ENCODE measurements at places on chromosomes 1 and 21.

GRCh38 chr1:54474310-54475251 is 68.4 kb upstream of the SSBP3 start:
- DNase-seq, result peak; percentile 41

- DNase-seq, result no peak
These were observed 5.0 kb upstream of the ILDR2 start for GRCh38 chr1:166980383-166980782.

- no peak for DNase-seq
These were observed 168.9 kb upstream of the HMCN1 start for GRCh38 chr1:185565302-185565701.

GRCh38 chr1:60583696-60584095 is 498.7 kb upstream of the NFIA start:
- DNase-seq, result no peak

GRCh38 chr1:55143684-55144083 is 71.5 kb downstream of the USP24 start:
- no peak for DNase-seq

DNA sequence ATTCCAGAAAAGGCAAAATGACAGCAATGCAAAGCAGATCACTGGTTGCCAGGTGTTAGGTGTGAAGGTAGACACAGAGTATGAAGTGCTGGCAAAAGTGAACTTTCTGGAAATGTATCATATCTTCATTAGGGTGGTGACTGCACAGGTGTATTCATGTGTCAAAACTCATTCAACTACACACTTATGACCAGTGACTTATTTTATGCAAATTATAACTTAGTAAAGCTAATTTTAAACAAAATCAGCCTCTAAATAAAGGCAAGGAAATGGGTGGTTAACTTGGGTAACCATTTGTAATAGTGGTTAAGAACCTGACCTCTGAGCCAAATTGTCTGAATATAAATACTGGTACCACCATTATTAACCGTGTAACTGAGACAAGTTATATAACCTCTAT is 7.4 kb downstream of the COP1 start:
- DNase-seq, result no peak

DNA sequence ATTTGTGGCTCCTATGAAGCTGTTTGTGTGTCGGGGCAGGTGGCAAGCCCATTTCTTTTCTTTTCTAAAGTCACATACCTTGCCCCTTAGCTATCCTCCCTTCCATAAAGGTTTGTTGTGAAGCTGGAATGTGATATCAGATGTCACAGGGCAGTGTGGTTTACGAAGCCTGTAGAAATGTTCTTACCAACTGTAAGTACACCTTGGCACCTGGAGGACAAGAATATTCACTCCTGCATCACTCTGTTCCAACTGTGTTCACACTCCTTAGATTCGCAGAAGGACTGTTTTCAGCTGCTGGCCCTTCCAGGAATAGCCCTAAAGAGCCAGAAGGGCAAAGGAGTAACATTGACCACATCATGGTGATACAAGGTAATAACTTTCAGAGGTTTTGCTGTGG is 176.9 kb downstream of the FGGY start:
- no peak for DNase-seq

GRCh38 chr1:39450956-39451606 is 40.4 kb upstream of the BMP8A start:
- DNase-seq, result no peak

- no peak for DNase-seq
These were observed 16.9 kb downstream of the GLIS1 start for GRCh38 chr1:53722025-53722424.

DNA sequence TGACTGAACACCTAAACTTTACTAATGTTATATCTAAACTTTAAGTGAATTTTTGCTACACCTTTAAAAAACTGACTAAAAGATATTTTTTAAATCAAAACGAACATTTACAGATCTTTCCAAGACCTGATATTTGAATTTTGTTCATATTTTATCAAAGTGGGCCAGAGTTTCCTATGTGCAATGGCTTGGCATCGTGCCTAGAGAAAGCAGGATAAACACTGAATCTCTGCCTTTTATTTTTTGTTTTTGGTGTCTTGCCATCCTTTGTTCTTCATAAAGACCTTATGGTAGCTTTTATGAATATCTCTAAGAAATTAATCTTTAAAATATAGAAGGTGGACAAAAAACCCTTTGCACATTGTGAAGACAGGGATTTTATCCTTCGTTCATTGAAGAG is 25.8 kb upstream of the VPS26C start:
- no peak for DNase-seq

DNA sequence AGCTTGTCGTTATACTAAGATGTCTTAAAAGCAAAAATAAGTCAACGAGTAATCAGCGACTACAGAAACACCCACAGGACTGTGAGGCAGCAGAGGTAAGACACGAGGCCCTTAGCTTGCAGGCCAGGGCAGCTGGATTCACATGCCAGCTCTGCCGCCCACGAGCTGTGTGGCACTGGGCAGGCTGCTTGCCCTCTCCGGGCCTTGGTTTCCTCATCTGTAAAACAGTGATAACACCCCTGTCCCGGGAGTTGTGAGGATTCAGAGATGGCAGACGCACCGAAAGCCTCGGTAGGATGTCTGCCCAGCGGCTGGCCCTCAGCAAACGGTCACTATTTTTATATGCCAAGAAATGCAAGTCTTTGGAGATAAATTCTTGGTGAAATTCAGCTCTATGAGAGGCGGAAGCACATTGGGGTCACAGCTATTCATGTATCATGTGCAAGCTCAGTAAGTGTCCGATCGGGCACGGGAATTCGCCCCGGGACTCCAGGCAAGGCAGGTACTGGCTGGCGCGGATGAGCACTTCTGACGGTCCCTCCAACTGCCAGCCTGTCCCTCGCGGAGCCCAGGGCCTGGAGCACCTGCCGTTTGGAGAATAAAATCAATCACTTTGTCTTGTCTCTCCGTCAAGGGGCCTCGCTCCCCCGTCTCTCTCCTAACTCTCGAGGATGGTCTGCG is 1.1 kb downstream of the C2CD2 start:
- DNase-seq, result no peak

DNA sequence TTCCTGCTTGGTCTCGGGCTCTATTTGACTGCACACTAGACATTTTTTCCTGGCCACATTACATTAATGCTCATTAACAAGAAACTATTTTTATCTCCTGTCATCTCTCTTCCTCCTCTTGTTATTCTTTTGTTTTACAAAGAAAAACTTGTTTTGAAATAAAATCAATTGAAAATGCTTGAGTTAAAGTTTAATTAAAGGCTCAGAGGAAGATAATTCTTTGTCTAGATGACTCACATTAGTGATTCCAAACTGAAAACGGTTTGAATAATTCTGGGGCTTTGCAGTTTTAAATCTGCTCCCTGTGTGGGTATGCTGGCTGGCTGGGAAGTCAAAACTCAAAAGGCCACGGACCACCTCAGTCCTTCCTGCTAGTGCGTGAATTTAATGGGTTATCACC is 29.6 kb downstream of the RGS5 start:
- DNase-seq, result no peak

DNA sequence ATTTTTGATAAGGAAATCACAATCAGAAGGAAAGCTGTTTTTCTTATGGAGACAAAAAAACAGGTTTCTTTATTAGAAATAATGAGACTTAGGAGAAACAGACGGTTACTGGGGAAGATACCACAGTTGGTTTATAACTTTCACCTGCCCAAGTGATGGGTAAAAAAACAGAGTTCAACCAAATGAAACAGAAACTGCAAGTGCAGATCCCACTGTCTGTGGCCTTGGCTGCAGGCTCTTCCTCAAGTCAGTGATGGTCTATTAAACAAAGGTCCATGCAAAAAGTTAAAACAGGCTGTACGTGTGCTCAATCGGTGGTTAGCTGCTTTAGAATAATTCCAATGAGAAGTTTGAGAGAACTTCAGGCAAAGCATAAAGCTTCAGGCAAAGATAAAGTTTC is 112.1 kb upstream of the NEGR1 start:
- DNase-seq, result no peak

- DNase-seq, result no peak
These were observed 99.5 kb downstream of the BCAR3 start for GRCh38 chr1:93581917-93582850.

DNA sequence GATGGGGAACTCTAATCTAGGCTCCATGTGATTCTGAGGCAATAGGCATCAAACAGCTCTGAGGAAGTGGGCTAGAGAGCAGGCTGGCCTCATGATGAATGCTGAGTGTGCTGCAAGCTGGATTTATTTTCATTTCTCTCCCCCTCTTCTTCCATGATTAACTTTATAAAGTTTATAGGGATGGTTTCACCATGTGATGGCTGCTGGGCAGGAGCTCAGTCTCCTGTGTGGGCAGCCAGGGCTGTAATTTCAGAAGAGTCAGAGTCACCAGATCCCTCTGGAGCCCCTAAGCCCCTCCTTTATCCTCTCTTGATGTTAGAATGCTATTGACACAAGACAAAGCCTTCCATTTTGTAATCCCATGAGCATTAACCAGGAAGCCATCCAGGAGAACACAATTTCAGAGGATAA is 143.6 kb downstream of the CNIH3 start:
- no peak for DNase-seq

- DNase-seq, result no peak
These were observed 201.0 kb downstream of the USH2A start for GRCh38 chr1:216222288-216222687.

DNA sequence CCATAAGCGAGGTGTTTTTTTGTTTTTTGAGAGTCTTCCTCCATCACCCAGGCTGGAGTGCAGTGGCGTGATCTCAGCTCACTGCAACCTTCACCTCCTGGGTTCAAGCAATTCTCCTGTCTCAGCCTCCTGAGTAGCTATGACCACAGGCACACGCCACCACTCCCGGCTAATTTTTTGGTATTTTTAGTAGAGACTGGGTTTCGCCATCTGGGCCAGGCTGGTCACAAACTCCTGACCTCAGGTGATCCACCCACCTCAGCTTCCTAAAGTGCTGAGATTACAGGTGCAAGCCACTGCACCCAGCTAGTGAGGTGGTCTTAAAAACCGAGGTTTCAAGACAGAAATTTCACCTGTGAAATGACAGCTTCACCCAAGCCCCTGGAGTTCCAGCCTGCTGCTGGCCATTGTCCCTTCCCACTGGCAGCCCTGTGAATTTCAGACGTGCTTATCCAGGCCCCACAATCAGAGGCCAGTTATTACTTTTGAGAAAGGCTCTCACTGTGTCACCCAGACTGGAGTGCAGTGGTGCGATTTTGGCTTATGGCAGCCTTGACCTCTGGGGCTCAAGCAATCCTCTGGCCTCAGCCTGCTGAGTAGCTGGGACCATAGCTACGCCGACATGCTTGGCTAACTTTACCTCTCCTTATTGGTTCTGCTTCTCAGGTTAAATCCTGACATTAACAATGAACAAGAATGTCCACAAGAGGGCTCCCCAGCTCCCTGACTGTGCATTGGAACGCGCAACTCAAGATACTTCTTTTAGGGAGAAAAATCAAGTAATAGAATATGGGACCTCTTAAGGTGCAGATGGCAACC is 19.4 kb downstream of the ENO1 start:
- DNase-seq, result peak; percentile 68

- DNase-seq, result no peak
These were observed 55.0 kb downstream of the PLXNA2 start for GRCh38 chr1:208189183-208189582.

DNA sequence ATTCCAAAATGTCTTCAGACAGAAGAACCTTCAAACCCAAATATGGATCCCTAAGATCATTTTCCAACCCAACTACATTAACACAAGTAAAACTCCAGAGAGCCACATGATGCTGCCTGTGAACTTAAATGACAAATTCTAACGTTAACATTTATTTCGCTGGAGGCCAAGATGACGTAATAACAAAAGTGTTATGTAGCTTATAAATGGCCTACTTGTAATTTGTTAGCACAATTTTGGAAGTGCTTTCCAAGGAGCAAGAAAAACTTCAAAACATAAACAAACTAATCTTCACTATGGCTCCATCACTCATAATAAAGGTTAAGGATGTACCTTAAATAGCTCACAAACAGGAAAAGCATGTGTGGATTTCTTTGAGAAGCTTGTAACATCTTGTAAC is 126.7 kb downstream of the HLCS start:
- DNase-seq, result no peak

GRCh38 chr1:56135069-56135863 is 444.1 kb downstream of the PLPP3 start:
- DNase-seq, result no peak

- DNase-seq, result no peak
These were observed 117.2 kb downstream of the PLPPR5 start for GRCh38 chr1:98887507-98887906.

GRCh38 chr1:16367968-16368890 is 1.2 kb downstream of the SZRD1 start:
- DNase-seq, result no peak

GRCh38 chr1:231026576-231026975 is 13.5 kb downstream of the FAM89A start:
- no peak for DNase-seq

DNA sequence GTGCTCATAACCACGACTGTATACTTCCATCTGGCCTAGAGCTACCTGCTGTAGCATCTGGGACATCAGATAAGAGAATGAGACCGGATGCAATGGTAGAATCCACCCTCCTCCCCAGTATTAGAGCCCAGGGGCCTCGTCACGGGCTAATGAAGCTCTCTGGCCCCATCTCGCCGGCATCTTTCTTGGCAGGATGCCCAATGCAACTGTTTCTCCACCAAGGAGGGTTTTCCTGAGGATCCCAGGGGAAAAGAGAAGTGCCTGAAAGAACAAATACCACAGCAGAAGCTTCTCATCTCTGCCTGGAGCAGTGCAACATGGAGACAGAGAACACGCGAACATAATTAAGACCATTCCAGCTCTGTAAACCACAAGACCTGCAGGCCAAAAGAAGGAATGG is 80.0 kb downstream of the VWA5B1 start:
- DNase-seq, result no peak

GRCh38 chr1:225468270-225469020 is 40.6 kb upstream of the LBR start:
- no peak for DNase-seq

DNA sequence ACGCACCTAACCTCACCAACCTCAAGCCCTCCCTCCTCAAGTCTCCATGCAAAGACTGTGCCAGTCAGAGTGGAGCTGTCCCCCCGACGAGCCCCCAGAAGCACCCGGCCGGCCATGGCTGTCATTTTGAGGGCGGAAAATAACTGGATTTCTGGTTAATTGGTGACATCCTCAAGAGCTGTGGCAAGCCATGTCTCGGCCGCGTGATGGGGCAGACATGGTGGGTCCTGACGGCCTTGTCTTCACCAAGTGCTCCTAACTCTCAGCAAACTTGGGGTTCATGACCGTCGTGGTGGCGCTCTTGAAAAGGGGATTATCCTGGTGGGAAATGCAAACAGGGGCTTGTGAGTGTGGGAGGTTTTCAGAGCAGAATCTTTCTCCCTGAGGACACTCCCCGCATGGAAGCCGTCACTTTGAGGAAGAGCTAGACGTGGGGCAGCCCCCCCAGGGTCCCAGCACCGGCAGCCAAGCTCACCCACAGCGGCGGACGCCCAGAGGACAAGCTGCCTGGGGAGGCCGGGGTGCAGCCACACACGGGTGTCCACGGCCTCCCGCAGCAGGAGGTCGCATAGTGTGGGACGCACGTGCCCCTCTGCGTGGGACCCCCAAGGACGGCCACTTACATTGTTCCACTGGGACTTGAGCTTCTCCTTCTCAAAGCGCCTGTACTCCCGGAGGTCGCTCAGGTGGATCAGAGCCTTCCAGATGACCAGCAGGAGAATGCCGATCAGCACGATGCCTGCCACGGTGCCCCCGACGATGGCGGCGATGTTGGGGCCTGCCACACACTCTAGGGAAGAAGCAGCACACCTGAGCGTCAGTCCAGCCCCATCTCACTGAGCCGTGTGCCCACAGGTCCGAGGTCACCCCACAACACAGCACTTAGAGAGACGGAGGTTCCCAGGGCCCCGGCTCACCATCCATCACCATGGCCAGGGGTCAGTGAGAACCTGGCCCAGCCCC is 12.9 kb upstream of the PTTG1IP start:
- no peak for DNase-seq
